Gastroesophageal sphincter (tissue), 4 donors: ENCODE measurements at places on chromosomes 13 and 19.

DNA sequence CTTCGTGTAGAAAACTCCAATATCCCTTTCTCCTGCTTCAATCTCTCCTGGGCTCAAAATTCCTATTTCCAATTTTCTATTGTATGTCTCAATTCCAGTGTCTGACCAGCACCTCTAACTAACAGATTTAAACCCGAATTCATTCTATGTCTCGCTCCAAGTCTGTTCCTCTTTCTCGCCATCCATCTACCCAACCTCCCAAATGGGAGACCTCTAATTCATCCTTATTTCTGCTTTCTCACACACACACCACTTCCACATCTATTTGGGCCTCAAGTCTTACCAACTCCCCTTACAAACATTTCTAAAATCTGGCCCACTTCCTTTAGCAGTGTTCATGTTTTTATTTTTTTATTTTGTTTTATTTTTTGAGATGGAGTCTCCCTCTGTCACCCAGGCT is 53.3 kb downstream of the MBD3L2B start:
- ATAC-seq, result no peak

GRCh38 chr19:53161123-53161522 is 2.3 kb upstream of the ZNF347 start:
- no peak for ATAC-seq

DNA sequence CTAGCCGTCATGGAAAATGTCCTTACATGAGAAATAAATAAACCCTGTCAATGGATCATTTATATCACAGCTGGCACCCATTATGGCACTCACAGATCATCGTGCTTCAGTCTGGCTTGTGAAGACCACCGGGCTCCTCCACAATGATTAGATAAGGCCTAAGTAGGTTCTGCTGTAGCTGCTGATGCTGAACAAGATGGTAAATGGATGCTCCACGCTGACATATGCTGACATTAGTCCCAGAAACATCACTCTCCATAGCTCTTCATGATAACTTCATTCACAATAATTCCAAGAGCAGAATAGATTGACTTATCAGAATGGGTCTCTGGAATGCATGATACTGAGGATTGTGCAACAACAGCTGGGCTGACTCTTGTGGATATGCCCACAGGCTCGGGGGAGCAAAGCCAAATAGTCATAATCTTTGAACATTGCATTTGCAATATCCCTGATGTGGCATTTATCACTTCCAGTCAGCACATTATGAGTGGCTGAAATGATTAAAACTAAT is 63.8 kb upstream of the RXFP2 start:
- no peak for ATAC-seq

DNA sequence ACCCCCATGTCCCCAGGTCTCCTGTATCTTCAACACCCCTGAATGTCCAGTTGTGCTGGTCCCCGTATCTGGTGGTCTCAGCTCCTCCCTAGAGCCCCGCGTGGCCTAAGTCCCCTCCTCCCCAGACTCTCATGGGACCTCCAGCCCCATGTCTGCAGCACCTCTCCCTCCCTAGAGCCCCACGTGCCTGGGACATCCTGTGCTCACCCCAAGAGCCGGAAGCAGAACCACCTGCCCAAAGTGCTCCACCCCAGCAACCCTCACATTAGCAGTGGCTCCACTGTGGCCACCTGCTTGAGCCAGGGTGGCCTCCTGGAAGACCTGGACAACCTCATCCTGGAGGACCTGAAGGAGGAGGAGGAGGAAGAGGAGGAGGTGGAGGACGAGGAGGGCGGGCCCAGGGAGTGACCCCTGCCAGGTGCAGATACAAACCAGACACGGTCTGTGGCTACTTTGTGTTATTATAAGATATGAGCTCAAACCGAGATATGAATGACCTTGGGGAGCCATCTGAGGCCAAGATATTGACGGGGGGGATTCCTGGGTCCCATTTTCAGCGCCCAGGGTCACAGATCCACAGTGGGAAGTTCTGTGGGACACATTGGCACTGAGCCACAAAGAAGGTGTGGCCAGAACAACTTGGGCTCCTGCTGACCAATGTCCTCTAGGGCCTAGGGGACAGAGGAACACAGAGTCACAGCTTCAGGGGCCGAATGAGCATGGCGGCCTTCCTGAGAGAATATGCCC is 6.0 kb downstream of the SHFL start:
- ATAC-seq, result no peak

DNA sequence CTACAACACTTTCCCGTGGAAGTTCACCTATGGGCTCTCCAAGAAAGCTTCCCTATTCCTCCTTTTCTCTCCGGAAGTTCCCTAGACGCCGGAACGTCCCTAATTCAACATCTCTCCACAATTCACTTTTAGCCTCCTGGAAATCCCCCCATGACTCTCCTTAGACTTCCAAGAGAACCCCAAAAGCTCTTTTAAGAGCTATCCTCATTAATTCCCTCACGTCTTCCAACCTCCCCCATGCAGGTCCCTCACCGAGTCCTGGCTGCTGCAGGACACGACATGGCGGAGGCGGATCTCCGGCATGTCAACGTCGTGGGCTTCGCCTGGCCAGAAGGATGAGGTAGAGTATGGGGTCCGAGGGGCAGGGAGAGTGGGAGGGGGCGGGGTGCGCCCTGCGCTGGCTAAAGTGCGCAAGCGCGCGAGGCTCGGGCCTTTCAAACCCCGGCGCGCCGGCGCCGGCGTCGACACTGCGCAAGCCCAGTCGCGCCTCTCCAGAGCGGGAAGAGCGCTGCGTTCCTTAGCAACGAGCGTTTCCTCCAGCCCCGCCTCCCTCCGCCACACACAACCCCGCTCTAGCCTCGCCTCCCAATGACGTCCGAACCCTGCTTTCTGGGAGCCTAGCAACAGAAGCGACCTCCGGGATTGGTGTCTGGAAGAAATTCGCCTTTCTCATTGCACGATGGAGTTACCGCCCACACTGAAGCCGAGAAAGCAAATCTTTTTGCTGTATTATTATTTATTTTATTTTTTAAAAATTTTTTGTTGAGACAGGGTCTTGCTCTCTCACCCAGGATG is at the start of the genes PINLYP and XRCC1:
TSS of gene PINLYP (plus strand) at position 646 of the 795 bp plus-strand sequence. CDS start 1,391 bp downstream, outside the sequence.
TSS of gene XRCC1 (minus strand) at position 372 of the 795 bp plus-strand sequence. CDS start at position 303, 69 bp downstream.
- peak; percentile 99 for ATAC-seq

DNA sequence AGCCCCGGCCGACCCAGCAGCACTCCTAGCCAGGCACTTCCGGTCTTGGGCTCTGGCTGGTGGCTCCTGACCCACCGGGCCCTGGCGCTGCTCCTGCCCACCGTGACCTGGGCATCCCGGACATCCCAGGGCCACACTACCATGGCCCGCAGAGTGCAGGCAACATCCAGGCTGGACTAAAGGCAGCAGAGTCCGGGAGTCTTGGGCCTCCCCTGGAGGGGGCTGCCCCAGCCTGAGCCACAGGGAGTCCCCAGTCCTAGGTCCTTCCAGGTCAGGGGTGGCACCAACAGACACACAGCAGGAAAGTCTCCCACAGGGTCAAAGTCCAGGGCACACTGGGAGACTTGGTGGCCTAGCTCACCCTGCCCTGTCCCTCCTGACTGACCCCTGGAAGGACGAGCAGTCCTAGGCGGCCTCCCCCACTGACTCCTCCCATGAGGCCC is 10.8 kb downstream of the LSM4 start:
- no peak for ATAC-seq

DNA sequence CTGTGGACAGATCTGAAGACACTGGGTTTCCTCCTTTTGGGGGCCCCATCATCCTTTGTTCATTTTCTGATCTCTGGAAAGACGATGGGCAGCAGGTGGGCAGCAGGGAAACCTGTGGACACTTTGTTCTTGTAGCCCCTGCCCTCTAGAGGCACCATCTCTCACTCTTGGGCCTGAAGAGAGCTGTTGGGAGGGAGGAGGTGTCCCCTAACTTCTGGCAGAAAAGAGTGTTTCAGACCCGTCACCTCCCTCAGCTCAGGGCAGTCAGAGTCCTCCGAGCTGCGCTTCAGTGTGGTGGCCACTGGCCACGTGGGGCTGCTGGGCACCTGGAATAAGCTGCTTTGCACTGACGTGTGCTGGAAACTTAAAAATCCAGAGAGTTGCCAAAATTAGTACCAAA is 26.9 kb upstream of the RNF17 start:
- no peak for ATAC-seq

DNA sequence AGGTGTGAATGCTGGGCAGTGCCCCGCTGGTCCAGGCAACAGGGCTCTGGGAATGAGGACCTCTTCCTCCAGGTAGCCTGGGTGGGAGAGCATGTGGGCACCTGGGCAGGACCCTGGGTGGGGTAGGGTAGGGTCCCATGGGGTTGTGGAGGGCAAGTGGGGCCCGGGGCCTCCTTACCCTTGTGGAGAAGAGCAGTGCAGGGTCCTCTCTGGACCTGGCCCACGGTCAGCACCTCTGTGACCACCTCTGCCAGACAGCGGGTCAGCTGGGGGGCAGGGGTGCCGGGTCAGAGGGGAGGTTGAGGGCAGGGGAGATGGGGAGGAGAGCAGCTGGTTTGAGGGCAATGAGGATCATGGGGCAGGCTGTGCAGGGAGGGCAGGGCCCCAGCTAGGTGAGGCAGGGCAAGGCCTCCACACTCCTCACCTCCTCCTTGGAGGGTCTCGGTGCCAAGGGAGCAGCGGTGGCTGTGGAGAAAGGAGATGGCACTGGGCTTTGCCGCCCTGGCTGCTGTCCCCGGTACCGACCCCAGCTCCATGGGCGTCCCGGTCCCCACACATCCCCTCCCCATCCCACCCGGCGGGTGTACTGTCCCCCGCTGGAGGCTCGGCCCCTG is 491 bp downstream of the CCER2 start:
- ATAC-seq, result peak; percentile 11

DNA sequence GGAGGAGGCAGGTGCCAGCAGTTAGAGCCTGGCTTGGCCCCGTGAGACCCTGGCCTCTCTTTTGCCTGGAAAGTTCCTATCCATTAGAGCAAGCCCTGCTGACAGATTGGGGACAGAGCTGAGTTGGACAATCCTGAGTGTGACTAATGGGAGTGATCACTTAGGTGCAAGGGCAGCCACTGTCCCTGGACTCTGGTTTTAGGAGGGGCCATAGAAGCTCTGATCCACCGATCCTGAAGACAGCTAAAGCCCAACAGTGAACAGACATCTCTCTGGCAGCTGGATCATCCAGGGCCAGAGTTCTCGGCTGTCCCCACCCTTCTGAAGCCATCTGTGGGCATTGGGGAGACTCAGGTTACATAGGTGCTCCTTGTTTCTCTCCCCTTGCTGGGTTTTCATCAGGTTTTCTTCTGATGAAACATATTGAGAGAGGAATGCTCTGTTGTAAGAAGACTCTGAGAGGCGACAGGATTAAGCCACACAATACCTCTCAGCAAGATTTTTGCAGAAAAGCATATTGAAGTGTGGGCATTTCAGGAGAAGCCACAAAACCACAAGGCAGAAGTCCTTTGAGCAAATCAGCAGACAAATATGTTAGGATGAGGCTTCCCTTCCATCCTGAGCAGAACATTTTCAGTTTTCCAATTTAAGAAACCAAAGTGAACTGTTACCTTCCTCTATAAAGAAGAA is 288.0 kb upstream of the MAB21L1 start:
- ATAC-seq, result no peak

- peak; percentile 57 for ATAC-seq
Measured at GRCh38 chr19:1252221-1252820, 3.9 kb downstream of the MIDN start.

GRCh38 chr19:13077240-13077639 is 25.4 kb downstream of the LYL1 start:
- no peak for ATAC-seq

GRCh38 chr19:488505-489417 is 7.5 kb upstream of the MADCAM1 start:
- peak; percentile 97 for ATAC-seq

DNA sequence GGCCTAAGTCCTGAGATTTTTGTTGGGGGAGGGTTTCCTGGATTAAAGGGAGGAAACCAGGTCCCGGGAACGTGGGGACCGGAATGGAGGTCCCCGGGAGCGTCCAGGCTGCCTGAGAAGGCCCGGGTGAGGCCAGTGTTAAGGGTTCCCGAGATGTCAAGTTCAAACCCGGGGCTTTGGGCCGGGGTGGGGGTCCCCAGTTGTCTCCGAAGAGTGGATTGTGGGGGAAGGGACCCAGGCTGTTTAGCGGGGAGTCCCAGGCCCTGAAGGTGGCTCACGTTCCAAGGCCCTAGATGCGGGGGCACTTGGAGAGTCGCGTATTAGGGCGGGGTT is 262 bp downstream of the COX7A1 start:
- ATAC-seq, result peak; percentile 5

- peak; percentile 82 for ATAC-seq
Measured at GRCh38 chr19:1825909-1826556, 14.0 kb upstream of the ATP8B3 start.

- peak; percentile 25 for ATAC-seq
Measured at GRCh38 chr19:38033658-38034491, 126.9 kb downstream of the SIPA1L3 start.

GRCh38 chr19:38511074-38511708 is 77.7 kb downstream of the RYR1 start:
- ATAC-seq, result no peak

GRCh38 chr19:17346109-17346671 is 8.8 kb downstream of the GTPBP3 start:
- ATAC-seq, result peak; percentile 78

- no peak for ATAC-seq
Measured at GRCh38 chr13:20272104-20272503, 40.0 kb upstream of the GJB6 start.

GRCh38 chr19:18491995-18492953 is 29.6 kb downstream of the ELL start:
- ATAC-seq, result no peak

GRCh38 chr13:34678154-34678553 is 263.9 kb upstream of the NBEA start:
- ATAC-seq, result no peak

DNA sequence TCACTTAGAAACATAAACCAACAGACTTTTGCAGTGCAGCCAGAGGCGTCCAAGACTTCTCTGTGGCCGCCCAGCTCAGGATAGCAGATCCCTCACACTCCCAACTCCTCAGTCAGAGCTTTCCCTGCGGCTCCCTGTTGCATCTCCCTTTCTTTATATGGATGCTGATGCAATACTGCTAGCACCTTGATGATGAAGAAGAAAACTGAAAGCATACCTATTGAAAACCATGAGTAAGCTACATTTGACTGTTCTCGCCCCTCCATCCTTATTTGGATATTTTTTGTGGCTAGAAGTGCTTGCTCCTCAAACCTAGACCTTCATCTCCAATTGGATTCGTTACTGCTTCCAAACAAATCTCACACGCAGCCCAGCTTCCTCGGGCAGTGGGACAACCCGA is 57.3 kb upstream of the UBL3 start:
- no peak for ATAC-seq

DNA sequence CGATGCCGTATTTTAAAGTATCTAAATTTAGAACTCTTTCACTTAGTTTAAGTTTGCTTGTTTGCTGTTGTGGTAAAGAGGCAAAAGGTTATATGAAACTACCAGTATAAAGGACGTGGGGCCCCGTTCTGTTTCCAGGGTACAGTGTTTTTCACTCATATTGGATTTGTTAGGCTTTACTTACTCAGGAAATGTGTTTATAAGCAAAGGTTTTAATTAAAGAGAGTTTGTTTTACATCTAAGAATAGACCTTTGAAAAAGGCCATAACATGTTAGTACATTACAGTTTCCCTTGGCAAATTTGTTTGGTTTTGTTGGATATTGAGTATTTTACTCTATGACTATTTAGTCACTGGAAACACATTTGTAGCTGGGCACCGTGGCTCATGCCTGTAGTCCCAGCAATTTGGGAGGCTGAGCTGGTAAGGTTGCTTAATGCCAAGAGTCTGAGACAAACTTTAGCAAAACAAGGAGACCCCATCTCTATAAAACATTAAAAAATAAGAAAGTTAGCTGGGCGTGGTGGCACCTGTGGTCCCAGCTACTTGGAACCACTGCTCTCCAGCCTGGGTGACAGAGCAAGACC is 7.1 kb downstream of the DGKH start:
- ATAC-seq, result no peak
